Dermis blood vessel endothelial cell (primary cell): ENCODE measurements at places on chromosomes 13 and 19. TPM values are rescaled to one million over a fixed set of nuclear protein-coding genes. Genes with fewer than 3 reads are reported as not detected.

KL gene
- 0.23 and 1.0 TPM in 2 replicates for total RNA-seq

CCDC9 gene
- 3.4 and 4.9 TPM in 2 replicates for total RNA-seq

OR7C1 gene
- total RNA-seq: not detected in 2 replicates

EDNRB gene
- total RNA-seq: 112 and 119 TPM in 2 replicates
